ENCODE measurements at places on chromosomes 1 and 21. TPM values are rescaled to one million over a fixed set of nuclear protein-coding genes. Genes with fewer than 3 reads are reported as not detected.

The FCAMR gene
- total RNA-seq, result not detected

The TESK2 gene
- total RNA-seq, result 0.75 TPM

The WDR64 gene
- total RNA-seq, result not detected

DNA sequence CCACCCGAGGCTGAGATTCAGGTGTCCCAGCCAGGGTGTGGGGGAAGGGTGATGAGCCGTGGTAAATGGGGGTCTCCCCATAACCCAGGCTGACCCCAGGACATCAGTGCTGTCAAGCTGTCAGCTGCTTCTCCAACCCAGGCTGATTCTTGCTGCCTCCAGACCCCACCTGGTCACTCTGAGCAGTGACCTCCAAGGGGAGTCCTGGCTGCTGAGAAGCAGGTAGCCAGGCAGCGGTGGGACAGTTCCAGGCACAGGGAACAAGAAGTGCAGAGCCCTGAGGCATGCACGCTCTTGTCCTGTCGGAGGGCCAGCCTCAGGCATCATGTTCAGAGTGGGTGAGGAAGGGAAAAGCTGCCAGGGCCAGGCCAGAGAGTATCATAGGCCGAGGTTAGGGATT lies 1.1 kb downstream of the ESPN start:
- DNase-seq, result no peak

GRCh38 chr1:165958306-165958705 lies 130.9 kb downstream of the UCK2 start:
- no peak for DNase-seq

The COPA gene
- 134 TPM for total RNA-seq

The KCNE2 gene
- total RNA-seq, result 0.31 TPM

GRCh38 chr1:235504122-235504493 lies at the start of gene B3GALNT2:
TSS of gene B3GALNT2 (minus strand) at chr1:235504452. CDS start at chr1:235504252, 200 bp downstream.
- DNase-seq, result no peak

- no peak for DNase-seq
Measured at GRCh38 chr21:14591882-14592281, 45.8 kb upstream of the SAMSN1 start.

- DNase-seq, result peak; percentile 49
Measured at GRCh38 chr1:58818075-58818474, 34.2 kb upstream of the JUN start.

The S100A6 gene
- total RNA-seq, result 106 TPM

The C1orf87 gene
- total RNA-seq, result not detected

The LCA5L gene
- total RNA-seq, result 0.69 TPM

DNA sequence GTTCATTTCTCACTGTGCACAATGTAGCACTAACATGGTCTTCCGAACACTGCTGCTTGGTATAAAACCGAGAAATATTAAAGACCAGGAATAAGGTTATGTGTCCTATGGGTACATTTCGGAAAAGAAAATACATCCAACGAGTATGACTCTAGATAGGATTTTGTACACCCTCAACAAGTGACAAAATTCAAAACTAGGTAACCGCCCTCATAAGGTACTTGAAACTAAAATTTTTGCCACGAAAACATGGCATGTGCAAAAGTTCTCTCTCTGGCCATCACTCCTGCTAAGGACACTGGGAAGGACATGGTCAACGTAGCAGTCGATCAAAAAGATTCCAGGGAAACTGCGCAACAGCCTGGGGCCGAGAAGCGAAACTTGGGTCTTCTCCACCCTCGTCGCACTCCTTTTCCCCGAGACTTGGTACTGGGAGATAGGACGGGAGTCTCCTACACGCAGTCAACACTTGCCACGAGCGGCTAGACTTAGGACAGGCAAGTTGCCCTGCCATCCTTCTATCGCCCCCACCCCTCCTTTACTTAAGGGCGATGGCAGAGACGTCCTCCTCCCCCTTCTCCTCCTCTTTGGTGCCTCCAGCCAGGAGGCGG lies 338 bp upstream of the TOR1AIP1 start:
- DNase-seq, result peak; percentile 86

The PSMG1 gene
- 96.5 TPM for total RNA-seq

GRCh38 chr1:75723989-75724471 lies 479 bp upstream of the ACADM start:
- DNase-seq, result peak; percentile 78

The PPFIA4 gene
- 2.5 TPM for total RNA-seq

The PCAT6 gene
- total RNA-seq, result 1.7 TPM

GRCh38 chr1:94096797-94097549 lies 24.0 kb downstream of the ABCA4 start:
- peak; percentile 59 for DNase-seq

The TTLL10 gene
- not detected for total RNA-seq

- DNase-seq, result peak; percentile 29
Measured at GRCh38 chr1:83512373-83513193, 486.3 kb downstream of the TTLL7 start.

DNA sequence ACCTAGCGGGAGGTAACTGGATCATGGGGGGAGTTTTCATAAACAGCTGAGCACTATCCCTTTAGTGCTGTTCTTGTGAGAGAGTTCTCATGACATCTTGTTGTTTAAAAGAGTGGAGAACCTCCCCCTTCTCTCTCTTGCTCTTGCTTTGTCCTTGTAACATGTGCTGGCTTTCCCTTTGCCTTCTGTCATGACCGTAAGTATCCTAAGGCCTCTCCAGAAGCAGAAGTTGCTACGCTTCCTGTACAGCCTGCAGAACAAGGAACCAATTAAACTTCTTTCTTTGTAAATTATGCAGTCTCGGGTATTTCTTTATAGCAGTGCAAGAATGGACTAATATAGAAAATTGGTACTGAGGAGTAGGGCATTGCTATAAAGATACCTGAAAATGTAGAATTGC lies 515.6 kb downstream of the NEGR1 start:
- DNase-seq, result no peak

The EFNA3 gene
- 5.8 TPM for total RNA-seq

- no peak for DNase-seq
Measured at GRCh38 chr21:27047283-27047657, 80.4 kb upstream of the ADAMTS5 start.

DNA sequence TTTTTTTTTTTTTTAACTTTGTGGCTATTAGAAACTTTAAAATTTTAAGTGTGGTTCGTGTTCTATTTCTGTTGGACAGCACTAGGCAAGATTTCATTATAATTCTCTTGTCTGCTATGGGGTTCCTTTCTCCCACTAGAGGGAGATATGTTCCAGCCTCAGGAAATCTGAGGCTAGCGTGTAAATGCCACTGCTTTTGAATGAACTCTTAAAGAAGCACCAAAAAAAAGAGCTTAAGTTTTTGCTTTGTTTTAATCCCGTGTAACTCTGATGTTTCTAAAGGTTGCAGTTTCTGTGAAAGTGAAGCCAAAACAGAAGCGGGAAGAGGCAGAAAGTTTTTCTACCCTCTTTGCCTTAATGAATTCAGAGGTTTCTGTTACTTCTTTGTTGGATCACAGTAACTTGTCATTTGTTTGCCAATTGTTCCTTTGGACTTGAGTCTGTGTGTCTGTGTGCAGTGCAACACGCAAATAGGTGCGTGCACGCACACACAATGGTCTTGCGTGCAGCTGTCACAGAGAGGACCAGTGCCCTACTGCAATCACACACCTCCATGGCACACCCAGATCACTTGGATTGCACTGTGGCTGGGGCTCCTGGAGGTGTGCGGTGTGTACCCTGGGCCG lies 32.3 kb downstream of the HHAT start:
- DNase-seq, result peak; percentile 68

GRCh38 chr1:159799446-159799985 lies 2.6 kb upstream of the FCRL6 start:
- no peak for DNase-seq

DNA sequence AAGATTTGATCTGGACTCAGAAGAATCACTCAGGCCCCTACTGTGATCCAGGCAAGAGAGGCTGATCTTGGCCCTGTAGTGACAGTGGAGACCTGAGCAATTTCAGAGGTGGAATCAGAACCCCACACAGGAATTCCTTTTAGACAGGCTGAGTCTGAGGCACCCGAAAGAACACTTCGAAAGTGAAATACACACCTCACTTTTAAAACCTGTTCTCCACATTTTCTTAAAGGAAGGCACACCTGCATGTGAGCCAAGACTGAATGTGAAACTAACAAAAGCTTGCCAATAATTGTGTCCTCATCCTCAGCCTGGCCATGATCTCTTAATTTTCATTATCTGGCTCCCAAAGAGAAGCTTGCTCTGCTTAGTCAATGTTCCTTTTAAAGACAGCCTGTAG lies 32.2 kb downstream of the SIPA1L2 start:
- DNase-seq, result no peak

DNA sequence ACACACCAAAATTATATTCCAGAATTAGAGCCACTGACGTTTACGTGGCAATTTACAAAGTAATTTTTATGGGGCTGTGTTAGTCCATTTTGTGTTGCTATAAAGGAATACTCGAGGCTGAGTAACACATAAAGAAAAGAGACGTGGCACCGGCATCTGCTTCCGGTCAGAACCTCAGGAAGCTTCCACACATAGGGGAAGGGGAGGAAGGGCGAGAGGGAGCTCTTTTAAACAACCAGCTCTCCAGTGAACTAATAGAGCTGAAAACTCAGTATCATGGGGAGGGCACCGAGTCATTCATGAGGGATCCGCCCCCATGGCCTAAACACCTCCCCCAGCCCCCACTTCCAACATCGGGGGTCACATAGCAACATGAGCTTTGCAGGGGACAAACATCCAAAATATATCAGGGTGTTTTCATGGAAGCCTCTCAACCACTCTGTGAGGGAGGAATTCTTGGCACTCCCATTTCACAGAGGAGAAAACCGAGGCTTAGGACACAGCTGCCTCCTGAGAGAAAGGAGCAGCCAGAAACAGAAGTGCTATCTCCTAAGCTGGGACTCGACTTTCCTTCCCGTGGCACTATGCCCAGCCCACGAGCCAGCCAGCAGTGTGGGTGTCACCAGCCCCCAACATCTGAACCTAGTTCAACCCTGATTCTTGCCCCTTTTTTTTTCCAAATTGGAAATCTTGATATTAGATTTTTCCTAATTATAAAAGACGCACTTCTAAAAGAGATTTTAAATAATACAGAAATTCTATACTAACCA lies 29.2 kb downstream of the MIS18A start:
- no peak for DNase-seq

DNA sequence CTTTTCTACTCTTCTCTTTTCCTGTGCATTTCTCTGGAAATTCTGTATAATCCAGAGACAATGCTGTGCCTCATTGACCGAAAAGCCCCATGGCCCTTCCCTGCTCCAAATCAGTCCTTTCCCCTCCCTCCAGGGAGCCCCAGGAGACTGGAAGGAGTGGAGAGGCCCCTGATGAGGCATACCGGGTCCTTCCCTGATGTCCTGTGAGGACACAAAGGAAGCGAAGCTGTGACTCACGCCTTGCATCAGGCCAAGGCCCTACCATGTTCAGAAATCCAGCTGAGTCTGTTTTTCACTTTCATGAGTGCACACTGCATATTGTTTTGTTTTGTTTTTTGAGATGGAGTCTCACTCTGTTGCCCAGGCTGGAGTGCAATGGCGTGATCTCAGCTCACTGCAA lies 38.7 kb upstream of the BECN2 start:
- peak; percentile 9 for DNase-seq

DNA sequence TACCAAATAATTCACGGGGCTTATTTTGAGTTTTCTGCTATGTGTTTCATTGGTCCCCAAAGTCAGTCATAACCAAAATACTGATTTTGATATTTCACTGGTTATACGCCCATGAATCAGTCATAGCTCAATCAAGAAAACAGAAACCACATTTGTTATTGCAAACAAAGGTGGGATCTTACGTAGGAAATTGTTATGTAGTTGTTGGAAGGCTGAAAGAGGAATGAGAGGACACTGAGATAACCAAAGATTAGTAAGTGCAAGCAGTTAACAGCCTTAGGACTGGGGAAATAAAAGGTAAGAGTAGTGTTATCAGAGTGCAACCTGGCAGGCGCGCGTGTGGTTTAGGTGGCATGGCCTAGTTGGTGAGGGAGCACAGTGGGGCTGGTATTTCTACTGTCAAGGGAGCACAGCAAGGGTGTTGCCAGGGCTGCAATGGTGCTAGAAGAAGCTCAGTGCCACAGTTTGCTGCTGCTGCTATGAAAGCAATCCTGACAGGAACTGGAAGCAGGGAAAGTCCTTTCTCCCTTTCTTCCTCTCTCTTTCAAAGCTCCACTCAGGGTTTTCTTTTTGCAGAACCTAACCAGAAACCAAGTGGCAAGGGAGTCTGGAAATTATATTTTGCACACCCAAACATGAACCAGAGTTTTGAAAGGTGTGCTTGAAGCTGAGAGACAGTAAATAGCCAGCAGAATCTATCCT lies 33.7 kb downstream of the RTCA start:
- no peak for DNase-seq

DNA sequence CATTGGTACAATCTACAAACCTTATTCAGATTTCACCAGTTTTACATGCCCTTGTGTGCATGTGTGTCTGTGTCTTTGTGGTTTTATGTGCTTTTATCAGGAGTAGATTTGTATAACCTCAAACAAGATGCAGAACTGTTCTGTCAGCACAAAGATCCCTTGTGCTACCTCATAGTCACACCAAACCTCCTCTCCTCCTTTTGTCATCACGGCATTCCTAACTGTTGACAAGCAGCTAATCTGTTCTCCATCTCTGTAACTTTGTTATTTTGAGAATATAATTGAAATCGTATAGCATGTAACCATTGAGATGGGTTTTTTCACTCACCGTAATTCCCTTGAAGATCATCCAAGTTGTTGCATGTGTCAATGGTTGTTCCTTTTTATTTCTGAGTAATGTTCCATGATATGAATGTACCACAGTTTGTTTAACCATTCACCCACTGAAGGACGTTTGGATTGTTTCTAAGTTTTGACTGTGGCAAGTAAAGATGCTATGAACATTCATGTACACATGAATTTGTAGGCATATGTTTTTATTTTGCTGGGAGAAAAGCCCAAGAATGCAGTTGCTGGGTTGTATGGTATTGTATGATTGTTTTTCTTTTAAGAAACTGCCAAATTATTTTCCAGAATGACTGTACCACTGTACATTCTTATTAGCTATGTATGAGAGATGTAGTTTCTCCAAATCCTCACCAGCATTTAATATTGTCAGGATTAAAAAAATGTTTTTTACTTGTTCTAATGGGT lies 78.1 kb upstream of the B3GALT2 start:
- no peak for DNase-seq

The CNTN2 gene
- total RNA-seq, result not detected

- DNase-seq, result peak; percentile 33
Measured at GRCh38 chr1:11736746-11737639, 1.1 kb downstream of the AGTRAP start.

The LAMC1 gene
- 98.6 TPM for total RNA-seq

The CD84 gene
- not detected for total RNA-seq

DNA sequence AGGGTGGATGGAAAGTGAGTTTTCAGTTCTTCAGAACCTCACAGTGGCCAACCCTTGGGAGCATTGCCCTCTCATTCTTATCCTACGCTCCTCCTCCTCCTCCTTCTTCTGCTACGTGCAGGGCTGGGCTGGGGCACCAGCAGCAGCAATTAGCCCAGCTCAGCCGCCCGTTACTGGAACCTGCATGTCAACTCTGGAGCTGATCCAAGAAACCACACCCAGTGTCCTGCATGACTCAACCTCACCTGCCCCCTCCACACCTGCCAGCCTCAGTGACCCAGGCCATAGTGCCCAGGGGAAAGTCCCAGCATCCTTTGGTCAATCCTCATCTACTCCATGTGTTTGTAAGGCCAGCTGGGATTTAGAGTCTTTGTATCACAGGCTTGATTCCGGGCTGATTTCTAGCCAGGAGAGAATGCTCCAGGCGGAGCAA lies 12.6 kb downstream of the ELF3 start:
- DNase-seq, result no peak

The MX2 gene
- not detected for total RNA-seq
